ENCODE measurements at places on chromosomes 4 and X.

- DNase-seq, result no peak
Measured at GRCh38 chr4:152158225-152158624, 377.7 kb downstream of the FBXW7 start.

DNA sequence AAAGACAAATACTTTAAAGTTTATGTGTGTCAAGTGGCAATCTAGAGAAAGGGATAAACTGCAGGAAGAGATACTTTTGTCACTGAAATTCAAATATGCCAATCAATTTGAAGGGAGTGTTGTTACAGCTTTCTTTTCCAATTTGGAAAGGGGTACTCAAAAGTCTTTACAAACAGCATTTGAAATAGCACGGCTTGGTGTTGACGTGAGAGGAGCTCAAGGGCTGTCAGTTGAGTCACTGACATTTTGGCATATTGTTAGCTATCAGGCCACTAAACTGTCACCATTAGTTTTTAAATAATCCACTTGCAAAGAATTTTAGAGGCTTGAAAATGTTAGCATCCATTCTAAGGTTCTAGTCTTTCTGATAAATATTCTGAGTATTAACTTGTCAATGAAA, 698.4 kb downstream of the IL1RAPL1 start:
- no peak for DNase-seq

DNA sequence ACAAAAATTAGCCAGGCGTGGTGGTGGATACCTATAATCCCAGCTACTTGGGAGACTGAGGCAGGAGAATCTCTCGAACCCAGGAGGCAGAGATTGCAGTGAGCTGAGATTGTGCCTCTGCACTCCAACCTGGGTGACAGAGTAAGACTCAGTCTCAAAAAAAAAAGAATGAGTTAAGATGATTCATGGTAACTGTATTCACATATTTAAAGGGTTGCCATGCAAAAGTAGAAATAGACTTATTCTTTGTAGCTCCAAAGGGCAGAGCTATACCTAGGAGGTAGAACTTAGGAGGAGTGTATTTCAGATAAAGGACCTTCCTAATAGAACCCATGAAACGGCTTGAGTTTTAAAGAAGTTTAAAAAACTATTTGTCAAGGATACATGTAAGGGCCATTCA, 104.3 kb upstream of the IL13RA1 start:
- no peak for DNase-seq

- DNase-seq, result no peak
Measured at GRCh38 chr4:88995874-88996273, 61.1 kb downstream of the FAM13A start.

- DNase-seq, result no peak
Measured at GRCh38 chr4:74475946-74476345, 31.0 kb downstream of the AREG start.
